Peyer's patch (tissue), 4 donors: ENCODE measurements at places on chromosomes 7 and 10. TPM values are rescaled to one million over a fixed set of nuclear protein-coding genes. Genes with fewer than 3 reads are reported as not detected.

DNA sequence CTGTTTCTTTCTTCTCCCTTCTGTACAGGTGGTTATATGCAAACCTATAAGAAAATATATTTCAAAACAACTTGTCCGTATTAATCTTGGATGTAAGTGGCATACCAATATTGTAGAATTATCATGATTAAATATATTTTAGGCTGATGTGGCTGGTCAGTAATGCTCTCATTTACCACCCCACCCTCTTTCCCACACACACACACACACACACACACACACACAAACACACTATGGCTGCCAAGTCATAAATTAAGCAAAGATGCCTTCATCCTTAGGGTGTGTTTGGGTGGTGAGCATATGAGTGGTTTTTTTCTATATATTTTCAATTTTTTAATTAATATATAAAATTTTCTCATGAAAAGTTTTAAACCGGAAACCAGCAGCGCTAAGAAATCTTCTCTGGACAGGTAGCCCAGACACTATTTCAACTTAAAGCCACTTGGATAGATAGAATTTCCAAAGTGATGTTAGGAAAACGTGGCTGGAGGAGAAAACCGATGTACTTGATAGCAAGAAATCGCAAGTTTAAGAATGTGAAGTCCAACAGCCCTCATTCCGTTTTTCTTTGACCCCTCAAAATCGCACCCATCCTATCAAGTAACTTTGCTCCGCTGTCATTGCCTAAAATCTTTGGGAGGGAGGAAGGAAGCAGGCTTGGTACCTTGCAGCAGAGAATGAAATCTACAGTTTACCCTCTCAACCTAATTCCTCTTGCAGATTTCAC is 171.7 kb downstream of the FAM107B start:
- DNase-seq: no peak

GRCh38 chr10:89256340-89256739 is 4.8 kb upstream of the LIPA start:
- DNase-seq: no peak

DNA sequence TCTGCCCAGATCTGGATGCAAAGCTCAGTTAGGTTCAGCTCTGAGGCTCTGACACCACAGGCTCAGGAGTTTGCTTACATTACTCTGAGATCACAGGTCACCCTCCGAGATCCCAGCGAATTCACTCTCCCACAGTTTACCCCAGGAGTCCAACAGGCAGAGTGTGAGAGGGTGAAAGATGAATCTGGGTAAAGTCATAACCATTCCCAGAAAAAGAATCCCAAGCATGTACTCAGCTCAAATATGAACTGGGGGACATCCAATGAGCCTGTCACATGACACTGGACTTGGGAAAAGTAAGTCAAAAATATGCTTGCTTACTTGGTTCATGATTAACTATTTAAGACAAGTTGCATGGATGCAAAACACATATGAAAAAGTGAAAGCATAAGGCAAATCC is 110.3 kb upstream of the ARID5B start:
- DNase-seq: no peak

DNA sequence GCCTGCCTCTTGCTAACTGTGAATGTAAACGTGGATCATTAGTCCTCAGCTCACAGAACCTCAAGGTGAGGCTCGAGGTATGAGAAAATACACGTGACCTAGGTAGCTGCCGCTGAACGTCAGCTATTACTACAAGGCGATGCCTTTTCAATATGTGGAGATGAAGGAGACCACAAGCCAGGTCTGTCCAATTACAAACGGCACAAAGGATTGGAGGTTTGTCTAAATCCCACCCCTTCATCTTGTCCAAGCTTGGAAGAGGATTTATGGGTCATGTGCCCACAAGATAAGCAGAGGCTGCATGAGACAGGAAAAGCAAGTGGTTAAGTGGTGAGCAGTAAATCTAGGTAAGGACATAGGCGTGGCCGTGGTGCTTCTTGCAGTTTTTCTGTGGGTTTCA is 3.4 kb downstream of the H2BK1 start:
- DNase-seq: no peak

DNA sequence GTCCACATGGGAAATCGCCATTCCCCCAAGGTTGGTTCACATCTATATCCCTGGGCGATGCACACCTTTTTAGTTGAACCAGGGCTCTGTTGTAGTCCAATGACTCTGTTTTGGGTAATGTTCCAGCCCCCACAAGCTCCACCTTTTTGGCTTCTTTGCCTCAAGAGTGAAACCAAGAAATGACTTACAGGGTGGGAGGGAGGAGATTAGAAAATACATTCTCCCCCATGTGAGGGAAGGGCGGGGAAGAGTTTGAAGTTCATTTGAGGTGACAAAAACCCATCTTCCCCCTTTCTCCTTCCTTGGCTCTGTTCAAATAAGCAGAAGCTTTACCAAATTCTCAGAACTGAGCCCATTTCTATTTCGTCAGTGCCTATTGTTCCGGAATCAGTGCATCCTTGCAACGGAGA is 82.8 kb downstream of the GATA3 start:
- no peak for DNase-seq

- no peak for DNase-seq
Measured at GRCh38 chr10:97850446-97850845, 803 bp downstream of the GOLGA7B start.

The LIPN gene
- total RNA-seq: not detected

The PPP3CB gene
- total RNA-seq: 42.0 TPM

The SPDYE2 gene
- not detected for total RNA-seq
